ENCODE measurements at places on chromosomes 3 and 15.

- peak; percentile 6 for DNase-seq
Measured at GRCh38 chr3:183534249-183534648, 21.3 kb downstream of the KLHL6 start.

GRCh38 chr15:43828061-43828657 lies 1.4 kb downstream of the WDR76 start:
- no peak for DNase-seq

DNA sequence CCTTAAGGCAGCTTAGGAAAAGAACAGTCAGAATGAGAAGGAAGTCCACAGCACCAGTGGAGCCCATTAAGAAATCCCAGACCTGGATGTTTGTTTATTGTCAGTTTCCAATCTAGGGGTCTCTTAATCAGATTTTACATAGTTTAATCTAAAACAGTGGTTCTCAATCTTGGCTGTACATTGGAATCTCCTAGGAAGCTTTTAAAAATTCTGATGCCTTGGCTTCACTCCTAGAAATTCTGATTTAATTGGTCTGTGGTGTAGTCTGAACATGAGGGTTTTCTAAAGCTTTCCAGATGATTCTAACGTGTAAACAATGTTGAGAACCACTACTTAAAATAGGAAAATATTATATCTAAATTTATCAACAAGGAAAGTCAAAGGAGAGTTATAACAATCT lies 56.6 kb upstream of the SPRED1 start:
- no peak for DNase-seq

- no peak for DNase-seq
Measured at GRCh38 chr3:52221141-52221562, 4.3 kb downstream of the TLR9 start.

- DNase-seq, result no peak
Measured at GRCh38 chr15:27065785-27066184, 94.8 kb downstream of the GABRG3 start.

DNA sequence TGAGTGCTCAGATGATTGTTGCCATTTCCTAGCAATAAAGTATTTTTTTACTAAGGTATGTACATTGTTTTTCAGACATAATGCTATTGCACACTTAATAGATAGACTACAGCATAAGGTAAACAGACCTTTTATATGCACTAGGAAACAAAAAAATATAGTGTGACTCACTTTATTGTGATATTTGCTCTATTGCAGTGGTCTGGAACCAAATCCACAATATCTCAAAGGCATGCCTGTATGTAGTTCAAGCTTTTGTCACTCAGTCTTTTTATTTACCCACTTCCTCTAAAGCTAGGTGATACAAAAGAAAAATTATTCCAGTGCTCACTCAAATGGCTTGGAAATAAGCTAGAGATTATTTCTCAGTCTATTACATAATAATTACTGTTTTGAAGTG lies 209.9 kb upstream of the VEPH1 start:
- DNase-seq, result no peak

DNA sequence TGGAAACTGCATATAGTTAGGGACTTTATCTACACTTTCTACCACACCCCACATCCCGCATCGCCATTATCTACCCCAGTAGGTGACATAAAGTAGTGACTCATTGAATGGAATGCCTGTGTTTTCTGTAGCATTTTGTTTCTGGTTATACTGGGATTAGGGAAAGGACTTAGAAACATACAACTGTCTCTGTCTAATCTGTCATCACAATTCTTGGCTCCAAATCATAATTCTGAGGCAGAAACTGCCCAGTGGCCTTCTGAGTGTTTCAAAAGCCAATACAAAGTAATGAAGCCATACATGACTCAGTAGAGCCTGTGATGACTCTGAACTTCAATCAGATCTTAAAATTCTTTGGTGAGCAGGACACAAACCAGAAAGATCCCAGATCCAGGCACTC lies 115.7 kb upstream of the CHRM5 start:
- peak; percentile 18 for DNase-seq

- DNase-seq, result no peak
Measured at GRCh38 chr15:41713047-41713446, 52.8 kb downstream of the MGA start.

- DNase-seq, result no peak
Measured at GRCh38 chr15:29942548-29942947, 120.3 kb upstream of the TJP1 start.

DNA sequence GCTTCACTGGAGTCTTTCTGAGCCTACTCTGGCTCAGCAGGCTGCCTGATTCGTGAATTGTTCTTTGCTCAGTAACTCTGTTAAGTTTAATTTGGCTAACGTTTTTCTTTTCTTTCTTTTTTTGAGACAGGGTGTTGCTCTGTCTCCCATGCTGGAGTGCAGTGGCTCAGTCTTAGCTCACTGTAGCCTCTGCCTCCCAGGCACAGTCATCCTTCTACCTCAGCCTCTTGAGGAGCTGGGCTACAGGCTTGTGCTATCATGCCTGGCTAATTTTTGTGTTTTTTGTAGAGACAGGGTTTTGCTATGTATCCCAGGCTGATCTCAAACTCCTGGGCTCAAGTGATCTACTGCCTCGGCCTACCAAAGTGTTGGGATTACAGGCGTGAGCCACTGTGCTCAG lies 165.0 kb downstream of the PEX5L start:
- no peak for DNase-seq

- DNase-seq, result no peak
Measured at GRCh38 chr3:186845756-186846155, 3.2 kb downstream of the ADIPOQ start.

- no peak for DNase-seq
Measured at GRCh38 chr3:29319262-29319661, 38.4 kb downstream of the RBMS3 start.

DNA sequence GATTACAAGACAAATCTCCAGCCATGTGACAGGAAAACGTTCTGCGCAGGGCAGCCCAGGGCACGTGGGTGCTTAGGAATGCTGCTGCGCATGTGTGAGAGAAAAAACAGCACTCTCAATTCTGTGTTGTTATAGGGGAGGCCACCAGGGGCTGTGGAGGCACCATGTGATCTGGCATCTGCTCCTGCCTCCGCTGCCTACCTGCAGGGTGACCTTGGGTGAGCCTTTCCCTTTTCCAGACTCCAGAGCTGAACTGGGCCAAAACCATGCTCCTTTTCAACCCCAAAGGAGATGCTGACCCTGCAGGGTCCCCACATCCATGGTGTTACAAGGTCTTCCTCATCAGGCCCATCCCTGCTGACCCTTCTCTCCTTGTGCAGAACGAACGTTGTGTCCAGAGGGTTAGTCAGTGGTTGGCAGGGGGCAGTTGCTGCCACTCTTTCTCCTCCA lies 81.5 kb upstream of the RASGRF1 start:
- DNase-seq, result no peak

DNA sequence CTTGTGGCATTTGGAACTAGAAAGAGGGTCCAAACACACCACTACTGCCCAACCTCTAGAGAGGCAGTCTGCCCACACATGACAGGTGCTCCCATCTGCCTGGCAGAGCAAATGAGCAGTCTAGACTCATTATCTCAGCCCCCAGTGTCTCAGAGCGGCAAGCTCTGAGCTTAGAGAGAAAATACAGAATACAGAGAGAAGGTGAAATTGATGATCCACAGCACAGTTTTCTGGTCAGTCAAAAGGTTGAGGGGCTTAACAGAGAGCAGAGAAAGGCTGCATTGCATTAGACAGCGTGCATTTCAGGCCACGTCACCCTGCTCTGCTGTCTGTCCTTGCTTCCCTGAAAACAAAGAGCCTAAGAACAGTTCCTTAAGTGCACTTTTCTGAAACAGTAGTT lies 135.1 kb downstream of the KCNMB2 start:
- no peak for DNase-seq

- no peak for DNase-seq
Measured at GRCh38 chr3:56476771-56477170, 8.5 kb upstream of the ERC2 start.

GRCh38 chr15:61835496-61836106 lies 224.6 kb downstream of the VPS13C start:
- peak; percentile 57 for DNase-seq

GRCh38 chr3:52596658-52597265 lies 60.4 kb downstream of the UQCC5 start:
- DNase-seq, result no peak

DNA sequence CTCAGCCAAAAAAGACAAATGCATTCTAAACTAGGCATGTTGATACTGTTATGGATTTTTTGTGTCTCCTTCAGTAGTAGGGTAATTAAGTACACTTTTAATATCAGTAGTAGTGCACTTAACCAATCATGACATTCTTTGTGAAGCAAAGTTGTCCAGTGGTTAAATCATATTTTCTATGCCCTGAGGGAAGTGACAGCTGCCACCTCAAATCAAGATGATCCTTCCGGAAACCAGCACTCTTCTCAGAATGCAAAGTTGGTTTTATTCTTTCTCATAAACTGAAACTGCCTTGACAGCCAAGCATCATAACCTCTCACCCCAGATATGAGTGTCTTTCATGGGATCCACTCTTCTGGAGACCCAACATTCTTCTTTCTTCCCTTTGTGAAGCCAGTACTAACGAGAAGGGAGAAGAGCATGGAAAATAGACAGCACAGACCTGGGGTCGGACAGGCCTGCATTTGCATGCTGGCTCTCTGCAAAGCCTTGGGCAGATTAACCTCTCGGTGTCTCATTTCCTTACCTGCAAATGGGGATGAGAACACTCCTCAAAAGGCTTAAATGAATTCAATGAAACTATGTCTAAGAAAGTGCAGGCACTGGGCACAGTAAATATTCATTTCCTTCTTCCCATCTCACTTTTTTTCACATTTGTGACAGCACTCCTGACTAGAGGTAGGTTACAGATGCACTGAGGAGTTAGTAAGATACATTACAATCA lies 13.2 kb downstream of the AAGAB start:
- no peak for DNase-seq

GRCh38 chr3:38646630-38647029 lies 2.9 kb downstream of the SCN5A start:
- peak; percentile 63 for DNase-seq

- no peak for DNase-seq
Measured at GRCh38 chr3:141093971-141094684, 43.0 kb downstream of the SPSB4 start.

DNA sequence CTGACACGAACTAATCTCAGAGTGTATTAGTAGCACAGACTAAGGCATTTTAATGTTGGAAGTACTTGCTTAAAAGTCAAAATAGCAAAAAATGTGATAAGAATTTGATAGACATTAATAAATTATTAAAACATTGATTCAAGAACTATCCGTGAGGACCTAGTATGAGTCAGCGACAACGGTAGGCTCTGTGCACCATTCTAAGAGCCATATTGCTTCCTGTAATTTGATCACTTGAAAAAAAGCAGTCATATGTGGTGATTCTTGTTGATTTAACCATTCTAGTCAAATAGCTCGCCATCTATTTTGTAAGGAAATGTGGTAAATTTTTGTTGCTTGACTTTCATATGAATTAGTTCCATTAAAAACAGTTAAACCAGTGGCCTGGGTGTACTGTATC lies 534.9 kb upstream of the ARRDC4 start:
- no peak for DNase-seq

- DNase-seq, result no peak
Measured at GRCh38 chr3:116338713-116339112, 106.6 kb downstream of the LSAMP start.

GRCh38 chr3:36738702-36739101 lies 25.7 kb downstream of the DCLK3 start:
- DNase-seq, result no peak

- no peak for DNase-seq
Measured at GRCh38 chr3:171700653-171701052, 109.6 kb downstream of the PLD1 start.

GRCh38 chr3:21290557-21290956 lies 460.5 kb downstream of the ZNF385D start:
- peak; percentile 2 for DNase-seq

GRCh38 chr15:57705746-57706404 lies 639 bp upstream of the POLR2M start:
- peak; percentile 8 for DNase-seq

DNA sequence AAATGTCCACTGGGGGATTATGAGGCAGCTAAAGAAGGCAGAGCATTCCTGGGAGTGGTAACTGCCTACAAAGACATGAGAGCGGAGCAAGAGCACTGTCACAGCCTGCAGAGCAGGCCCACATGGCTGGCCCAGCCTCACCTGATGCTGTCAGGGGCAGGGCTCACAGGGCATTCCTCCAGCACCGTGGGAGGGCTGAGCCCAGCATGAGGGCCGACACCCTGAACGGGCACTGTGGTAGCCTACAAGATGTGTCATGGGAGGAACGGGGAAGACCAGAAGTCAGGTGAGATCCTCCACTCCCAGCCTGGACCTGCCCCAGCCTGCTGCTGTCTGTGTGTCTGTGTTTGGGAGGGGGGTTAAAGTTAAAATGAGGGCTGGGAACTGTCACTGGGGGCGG lies 30.1 kb downstream of the CCDC12 start:
- DNase-seq, result no peak

- no peak for DNase-seq
Measured at GRCh38 chr15:22735781-22736180, 50.7 kb upstream of the NIPA1 start.

GRCh38 chr3:48798998-48799397 lies 48.7 kb downstream of the PRKAR2A start:
- DNase-seq, result no peak

- no peak for DNase-seq
Measured at GRCh38 chr3:19347671-19348070, 199.4 kb downstream of the KCNH8 start.
